Mucosa of descending colon (tissue), 3 donors: ENCODE measurements at places on chromosomes 3 and 15. TPM values are rescaled to one million over a fixed set of nuclear protein-coding genes. Genes with fewer than 3 reads are reported as not detected.
A peak's percentile ranks its signal among the peaks of the same experiment; 100 is the strongest.

The CTXN2 gene
- 0.16 TPM for total RNA-seq

GRCh38 chr3:186552408-186553031 lies 8.3 kb upstream of the CRYGS start:
- no peak for DNase-seq

GRCh38 chr3:9388142-9388541 lies 9.3 kb upstream of the SETD5 start:
- DNase-seq: no peak

DNA sequence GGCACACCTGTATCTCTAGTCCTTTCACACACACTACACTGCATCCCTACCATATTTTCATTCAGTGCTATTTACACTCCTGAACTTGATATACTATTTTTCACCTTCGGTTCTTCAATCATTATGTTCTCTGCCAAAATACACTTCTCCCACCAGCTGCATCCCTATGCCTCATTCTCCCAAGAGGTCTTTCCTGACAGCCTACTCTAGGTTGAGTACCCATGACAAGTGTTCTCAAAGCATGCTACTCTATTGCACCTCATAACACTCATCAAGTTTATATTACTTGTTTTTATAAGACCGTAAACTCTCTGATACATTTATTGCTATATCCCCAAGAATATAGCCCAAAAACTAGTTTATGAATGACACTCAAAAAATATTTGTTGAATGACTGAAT lies 549.5 kb downstream of the PYDC2 start:
- DNase-seq: no peak

DNA sequence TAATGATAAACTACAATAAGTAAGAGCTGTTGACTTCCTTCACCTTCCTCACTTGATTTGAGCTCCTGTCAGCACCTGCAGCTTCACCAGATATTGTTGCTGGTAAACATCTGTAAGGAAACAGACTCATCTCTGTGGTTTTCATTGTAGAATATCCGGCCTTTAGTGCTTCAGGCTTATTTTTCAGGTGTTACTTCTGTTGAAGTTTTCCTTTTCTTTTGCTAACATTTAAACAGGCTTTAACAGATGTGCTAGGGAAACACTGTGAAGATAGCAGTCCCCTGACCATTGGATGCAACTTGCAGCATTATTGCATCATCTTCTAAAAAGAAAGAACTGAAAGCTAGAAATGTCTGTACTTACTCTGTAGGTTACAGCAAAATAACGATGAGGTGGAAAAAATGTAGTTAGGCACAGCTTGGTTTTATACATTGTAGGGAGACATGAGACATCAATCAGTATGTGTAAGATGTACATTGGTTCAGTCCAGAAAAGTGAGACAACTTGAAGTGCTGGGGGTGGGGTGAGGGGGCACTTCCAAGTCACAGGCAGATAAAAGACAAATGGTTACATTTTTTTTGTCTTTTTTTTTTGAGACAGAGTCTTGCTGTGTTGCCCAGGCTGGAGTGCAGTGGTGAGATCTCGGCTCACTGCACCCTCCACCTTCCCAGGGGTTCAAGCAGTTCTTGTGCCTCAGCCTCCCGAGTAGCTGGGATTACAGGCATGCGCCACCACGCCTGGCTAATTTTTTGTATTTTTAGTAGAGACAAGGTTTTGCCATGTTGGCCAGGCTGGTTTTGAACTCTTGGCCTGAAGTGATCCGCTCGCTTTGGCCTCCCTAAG lies 10.2 kb downstream of the EDEM1 start:
- DNase-seq: no peak

DNA sequence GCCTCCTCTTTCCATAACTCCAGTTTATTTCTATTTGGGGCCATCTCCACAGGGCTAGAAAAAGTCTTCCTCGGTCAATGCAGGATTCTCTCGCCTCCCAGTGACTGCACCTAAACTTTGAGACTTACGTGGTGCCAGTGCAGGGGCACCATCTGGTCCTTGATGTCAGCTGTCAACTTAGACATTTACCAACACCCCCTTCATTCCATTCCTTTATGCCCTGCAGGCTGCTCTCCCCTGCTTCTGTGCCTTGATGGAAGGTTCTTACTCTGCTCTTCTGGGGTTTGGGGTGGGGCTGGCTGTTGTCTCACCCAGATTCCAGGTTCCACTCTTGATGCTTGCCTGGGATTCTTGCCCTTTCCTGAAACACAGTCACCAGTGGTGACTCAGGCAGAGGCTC lies 101.8 kb downstream of the ST8SIA2 start:
- no peak for DNase-seq

The ZMYND10 gene
- total RNA-seq: 0.20 TPM

DNA sequence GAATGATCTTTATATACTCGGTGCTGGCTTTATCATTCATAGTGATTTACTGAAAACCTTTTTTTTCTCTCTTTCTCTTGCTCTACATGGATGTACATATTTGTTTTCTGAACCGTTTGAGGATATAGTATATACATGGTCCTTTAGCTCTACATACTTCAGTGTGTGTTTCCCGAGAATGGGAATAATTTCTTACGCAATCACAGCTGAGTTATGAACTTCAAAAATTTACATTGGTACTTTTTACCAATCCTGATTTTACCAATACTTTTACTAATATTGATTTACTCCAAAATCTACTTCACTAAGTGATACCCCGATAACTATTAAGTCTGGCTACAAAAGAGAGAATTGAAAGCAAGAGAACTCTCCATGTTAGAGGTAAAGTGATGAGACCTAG lies 294.3 kb upstream of the ICE2 start:
- DNase-seq: no peak

The DPPA2 gene
- total RNA-seq: not detected

- DNase-seq: no peak
Measured at GRCh38 chr15:40059821-40060220, 20.8 kb upstream of the SRP14 start.

GRCh38 chr15:70196372-70197316 lies 98.9 kb upstream of the TLE3 start:
- no peak for DNase-seq

The CACNA2D3 gene
- total RNA-seq: 3.5 TPM

- no peak for DNase-seq
Measured at GRCh38 chr3:192331749-192332385, 395.5 kb downstream of the FGF12 start.

GRCh38 chr3:27194861-27195483 lies 174.2 kb downstream of the NEK10 start:
- DNase-seq: no peak

DNA sequence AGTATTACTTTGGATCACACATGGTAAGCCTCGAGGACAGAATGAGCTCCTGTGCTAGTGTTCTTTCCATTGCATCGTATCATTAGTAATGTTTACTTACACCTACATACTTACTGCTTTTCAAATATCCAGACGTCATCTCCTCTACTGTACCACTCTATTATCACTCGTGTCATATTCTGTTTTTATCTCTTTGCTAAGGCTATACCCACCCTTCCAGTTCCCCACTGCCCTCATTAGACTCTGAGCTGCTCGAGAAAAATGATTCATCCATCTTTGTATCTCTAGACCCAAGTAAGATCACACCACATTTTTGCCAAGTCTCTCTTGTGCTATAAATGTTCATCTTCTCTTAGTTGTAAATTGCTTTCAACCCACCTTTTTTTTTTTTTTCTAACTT lies 245.7 kb downstream of the TIGIT start:
- DNase-seq: no peak

DNA sequence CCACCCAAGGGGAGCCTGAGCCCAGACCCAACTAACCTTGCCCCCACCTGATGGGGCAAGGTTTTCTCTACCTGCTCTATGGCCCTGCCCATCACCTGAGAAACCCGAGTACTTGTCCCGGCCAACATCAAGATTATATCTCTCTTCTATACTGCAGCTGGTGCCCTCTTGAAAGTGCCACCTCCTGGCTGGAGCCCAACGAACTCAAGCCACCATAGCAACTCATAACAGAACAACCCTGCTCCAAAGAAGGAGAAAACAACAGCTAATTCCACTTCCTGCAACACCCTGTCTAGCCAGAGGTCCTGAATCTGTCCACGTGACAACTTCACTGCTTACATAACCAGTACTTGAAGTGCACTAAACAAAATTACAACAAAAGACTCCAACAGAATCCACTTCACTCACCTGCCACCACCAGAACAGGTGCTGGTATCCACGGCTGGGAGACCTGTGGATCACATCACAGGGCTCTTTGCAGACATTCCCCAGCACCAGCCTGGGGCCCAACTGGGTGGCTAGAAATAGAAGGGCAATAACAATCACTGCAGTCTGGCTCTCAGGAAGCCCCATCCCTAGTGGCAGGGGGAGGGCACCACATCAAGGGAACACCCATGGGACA lies 49.2 kb downstream of the PIERCE2 start:
- no peak for DNase-seq

DNA sequence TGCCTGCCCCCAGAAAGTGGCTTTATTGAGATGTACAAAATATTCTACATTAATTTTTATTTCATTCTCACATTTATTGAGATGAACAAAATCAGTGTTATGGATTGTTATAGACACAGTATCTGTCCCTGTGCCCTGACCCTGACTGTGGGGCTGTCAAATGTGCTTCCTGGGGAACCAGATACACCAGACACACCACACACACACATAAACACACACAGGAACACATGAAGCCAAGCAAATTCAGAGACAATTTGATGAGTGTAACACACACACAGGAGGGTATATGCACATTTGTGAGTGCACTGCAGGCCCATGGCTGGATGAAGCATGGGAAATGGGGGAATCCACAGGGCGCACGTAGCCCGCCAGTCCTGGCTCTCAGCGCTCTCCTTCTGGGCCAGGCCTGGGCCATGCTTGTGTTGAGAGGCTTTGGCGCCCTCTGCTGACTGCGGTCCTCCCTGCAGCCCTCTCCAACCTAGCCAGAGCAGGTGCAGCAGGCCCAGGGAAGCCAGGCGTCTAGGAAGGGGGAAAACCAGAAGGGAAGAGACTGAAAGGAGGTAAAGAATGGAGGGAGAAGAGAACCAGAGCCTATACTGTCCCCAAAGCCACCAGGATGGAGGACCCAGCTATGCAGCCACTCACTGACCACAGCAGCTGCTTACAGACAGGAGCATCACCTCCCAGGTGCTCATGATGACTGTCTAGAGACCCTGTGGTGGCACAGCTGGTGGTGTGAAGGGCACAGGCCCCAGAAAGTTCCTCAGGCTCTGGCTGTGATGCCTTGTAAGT lies 18.0 kb upstream of the LOXL1 start:
- DNase-seq: peak; percentile 75

The ACKR4 gene
- total RNA-seq: 3.3 TPM

- DNase-seq: no peak
Measured at GRCh38 chr15:101043011-101043410, 123.9 kb downstream of the LRRK1 start.

DNA sequence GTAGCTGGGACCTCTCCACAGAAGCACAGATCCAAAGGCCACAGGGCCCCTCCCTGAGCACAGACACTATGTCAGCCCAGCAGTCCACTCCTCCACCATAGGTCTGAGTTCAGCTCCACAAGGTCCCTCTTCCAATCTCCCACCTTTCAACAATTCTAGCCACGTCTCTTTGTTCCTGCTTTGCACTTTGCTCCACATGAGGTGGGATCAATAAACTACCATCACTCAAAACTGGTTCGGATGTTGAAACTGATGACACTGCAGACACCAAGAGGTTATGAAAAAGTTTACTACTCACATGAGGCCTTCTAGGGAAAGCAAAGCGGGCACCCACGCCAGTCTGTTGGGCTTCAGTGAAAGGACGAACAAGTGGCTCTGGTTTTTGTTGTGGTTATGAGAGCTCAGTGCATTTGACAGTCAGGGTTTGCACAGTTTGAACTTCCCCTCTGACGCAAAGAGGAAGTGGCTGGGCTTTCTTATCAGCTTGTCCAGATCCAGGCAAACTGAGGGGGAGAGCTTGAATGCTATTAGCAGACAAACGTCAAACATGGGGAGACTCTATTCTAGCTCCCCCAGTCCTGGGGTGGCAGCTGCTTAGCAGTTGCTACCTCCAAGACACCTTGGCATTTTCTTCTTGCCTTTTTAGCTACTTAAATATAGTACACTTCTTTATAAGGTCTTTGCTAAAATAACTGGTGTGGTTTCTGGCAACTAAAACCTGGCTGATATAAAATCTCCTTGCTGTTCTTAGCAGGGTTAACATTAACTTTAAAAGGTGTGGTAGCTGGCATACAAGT lies 37.8 kb downstream of the ZNF445 start:
- peak; percentile 47 for DNase-seq

The NRROS gene
- 5.4 TPM for total RNA-seq

- no peak for DNase-seq
Measured at GRCh38 chr3:47082519-47082918, 81.4 kb downstream of the SETD2 start.

DNA sequence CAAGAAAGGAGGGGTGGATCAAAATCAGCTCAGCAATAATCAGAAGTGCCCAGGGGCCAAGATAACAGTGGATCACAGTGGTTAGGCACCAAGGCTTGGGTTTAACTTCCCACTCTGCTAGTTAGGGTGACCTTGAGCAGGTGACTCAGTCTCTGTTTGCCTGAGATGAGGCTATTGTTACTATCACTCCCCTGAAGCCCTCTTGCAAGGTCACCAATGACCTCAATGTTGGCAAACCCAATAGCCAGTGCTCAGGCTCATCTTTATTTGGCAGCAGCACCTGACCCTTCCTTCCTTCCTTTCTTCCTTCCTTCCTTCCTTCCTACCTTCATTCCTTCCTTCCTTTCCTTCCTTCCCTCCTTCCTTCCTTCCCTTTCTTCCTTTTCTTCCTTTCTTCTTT lies 102.4 kb upstream of the HACD2 start:
- DNase-seq: no peak

GRCh38 chr3:129947538-129948240 lies 26.8 kb upstream of the TRH start:
- no peak for DNase-seq

- no peak for DNase-seq
Measured at GRCh38 chr3:114454551-114455251, 160.9 kb downstream of the TIGIT start.

GRCh38 chr3:177835917-177836316 lies 638.6 kb upstream of the TBL1XR1 start:
- no peak for DNase-seq

DNA sequence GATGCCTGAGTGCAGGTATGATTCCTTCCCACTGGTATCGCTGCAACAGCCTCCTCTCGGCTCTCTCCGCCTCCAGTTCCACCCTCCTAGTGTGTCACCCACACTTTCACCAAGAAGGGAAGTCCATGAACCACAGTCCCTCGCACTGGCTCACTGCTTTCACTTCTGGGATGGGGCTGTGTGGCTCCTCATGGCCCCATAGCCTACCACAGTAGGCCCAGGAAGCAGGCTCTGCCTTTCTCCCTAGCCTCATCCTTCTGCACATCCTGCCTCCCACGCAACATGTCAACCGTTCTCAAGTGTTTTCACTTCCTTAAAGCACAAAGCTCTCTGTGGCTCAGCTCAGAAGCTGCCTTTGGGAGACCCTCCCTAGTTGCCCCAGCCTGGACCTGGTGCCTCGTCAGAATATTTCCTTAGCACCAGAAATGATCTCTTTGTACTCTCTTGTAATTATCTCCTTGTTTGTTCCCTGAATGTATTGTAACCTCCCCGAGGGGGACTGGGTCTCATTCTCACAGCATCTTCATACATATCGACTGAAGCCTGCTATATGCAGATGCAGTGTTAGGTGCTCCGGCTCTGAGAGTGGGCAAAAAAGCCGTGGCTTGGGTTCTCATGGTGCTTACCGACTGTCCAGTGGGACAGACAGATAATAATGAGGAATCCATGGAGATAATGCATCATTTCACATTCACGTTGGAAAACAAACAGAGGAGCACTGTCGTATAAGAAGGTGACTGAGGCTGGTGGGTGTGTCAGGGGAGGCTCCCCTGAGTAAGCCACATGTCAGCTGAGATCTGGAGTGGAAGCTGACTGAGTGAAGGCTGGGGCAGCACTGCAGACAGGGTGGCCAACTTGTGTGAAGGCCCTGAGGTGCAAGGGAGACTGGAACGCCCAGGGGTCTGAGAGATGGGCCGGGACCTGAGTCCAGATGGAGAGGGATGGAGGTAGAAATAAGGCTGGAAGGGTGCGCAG lies 107.1 kb downstream of the DGKG start:
- DNase-seq: no peak
